ENCODE measurements at places on chromosomes 1 and 21. TPM values are rescaled to one million over a fixed set of nuclear protein-coding genes. Genes with fewer than 3 reads are reported as not detected.

Gene PM20D1
- not detected for total RNA-seq

Gene OR2G6
- total RNA-seq, result 1.1 TPM

Gene FLG2
- not detected for total RNA-seq

Gene HSD3B1
- not detected for total RNA-seq

Gene FCRL4
- 0.38 TPM for total RNA-seq

Gene PTPN14
- total RNA-seq, result 2.0 TPM

Gene CD48
- 323 TPM for total RNA-seq

Gene CAMK1G
- total RNA-seq, result not detected

Gene AIM2
- 8.9 TPM for total RNA-seq

Gene ACOT11
- 0.72 TPM for total RNA-seq

Gene CRNN
- total RNA-seq, result not detected

Gene MPZL1
- 41.8 TPM for total RNA-seq

Gene PLEKHO1
- 146 TPM for total RNA-seq

- no peak for DNase-seq
Observed at GRCh38 chr21:45019076-45019886, 55.1 kb upstream of the ADARB1 start.

DNA sequence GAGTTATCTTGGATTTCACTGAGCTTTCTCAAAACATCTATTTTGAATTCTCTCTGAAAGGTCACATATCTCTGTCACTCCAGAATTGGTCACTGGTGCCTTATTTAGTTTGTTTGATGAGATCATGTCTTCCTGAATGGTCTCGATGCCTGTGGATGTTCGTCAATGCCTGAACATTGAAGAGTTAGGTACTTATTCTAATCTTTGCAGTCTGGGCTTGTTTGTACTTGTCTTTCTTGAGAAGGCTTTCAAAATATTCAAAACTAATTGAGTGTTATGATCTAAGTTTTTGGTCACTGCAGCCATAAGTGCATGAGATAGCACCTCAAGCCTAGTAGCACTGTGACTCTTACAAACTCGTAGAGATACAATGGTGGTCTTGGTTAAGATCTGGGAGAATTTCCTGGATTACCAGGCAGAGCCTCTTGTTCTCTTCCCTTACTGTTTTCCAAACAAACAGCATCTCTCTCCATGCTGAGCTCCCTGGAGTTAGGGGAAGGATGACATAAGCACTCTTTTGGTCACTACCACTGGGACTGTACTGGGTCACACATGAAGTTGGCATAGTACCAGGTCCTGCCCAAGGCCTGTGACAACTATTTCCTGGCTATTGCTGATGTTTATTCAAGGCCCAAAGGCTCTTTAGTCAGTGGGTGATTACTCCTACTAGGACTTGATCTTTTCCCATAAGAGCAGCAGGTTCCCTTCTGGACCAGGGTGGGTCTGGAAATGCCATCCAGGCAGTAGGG is 25.6 kb downstream of the SLC22A15 start:
- DNase-seq, result no peak

DNA sequence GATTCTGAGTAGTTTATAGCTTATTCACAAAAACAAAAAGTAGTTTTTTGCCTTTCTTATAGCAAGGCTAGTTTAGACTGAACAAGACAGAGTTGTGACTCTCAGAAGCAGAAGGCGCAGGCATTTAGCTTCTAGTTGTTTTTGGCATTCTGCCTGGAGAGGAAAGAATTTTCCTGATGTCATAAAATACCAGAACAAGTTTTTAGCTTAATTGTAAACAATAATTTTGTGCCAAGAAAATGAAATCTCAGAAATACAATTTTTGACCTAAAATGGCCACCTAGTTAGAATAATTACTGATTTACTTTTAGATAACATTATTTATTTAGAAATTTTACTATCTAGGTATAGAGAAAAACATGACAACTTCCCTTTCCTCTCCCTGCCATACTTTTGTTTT is 1.0 kb downstream of the DNAJB4 start:
- DNase-seq, result no peak

- DNase-seq, result no peak
Observed at GRCh38 chr1:68819190-68819829, 322.4 kb upstream of the DEPDC1 start.

- DNase-seq, result no peak
Observed at GRCh38 chr1:43557744-43558245, 27.1 kb downstream of the PTPRF start.

DNA sequence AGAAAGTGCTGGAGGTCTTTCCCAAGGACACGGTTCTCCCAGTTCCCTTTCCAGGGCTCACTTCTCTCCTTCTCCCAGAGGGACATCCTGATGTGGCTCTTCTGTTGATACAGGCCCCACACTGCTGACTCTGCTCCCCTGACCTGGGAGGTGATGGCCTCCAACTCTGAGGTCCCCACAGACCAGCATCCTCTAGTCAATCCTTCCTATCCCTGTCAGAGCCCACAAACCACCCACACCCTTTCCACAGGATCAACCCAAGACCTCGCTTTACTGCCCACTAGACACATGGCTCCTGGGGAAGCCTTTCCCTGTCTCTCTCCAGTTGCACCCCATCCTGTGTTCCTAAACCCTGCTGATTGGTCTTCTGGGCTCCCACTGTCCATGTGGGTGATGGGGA is 11.6 kb downstream of the SLAMF7 start:
- DNase-seq, result no peak

DNA sequence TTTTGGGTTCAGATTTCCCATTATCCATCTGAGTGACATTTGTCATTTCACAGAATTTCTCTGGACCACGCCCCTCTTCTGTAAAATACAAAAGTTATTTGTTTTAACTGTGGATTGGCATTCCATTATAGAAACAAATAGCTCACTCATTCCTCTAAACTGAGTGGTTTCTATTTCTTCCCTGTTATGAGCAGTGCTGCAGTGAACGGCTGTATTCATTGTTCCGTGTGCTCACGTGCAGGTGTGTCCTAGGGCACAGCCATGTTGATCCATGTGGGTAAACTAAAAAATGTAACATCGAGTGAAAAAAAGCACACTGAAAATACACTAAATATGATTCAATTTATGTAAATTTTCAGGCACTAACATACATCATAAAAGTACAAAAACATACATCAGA is 27.0 kb upstream of the IL12RB2 start:
- DNase-seq, result no peak

GRCh38 chr1:85577419-85578320 is 2.9 kb upstream of the CCN1 start:
- DNase-seq, result no peak

DNA sequence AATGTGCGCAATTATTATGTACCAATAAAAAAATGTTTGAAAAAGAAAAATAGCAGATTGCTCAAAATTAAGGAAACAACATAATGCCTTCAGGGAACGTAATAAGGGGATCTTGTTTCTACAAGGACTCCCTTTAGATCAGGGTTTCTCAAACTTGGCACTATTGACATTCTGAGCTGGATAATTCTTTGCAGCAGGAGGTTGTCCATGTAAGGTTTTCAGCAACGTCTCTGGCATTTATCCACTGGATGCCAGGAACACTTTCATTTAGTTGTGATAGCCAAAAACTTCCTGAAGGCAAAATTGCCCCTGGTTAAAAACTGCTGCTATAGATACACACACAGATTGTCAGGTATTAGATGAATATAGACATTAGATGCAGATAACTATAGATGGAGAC is 666.7 kb upstream of the ADAMTS5 start:
- no peak for DNase-seq

DNA sequence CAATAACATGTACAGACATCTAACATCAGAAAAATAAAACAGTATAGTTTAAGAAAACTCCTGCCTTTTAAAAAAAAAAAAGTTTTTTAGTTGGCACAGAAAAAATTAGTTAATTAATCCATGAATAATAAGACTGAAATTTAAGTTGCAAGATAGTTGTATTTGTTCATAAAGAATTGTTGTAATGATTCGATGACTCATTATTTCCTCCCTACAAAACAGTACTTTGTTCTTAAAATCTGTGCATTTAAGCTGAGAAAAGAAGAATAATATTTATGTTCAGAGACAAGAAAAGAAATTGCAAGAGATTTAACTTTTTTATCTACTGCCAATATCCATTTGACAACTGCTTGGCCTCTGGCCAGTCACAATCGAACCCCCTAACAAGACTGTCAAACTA is 894.7 kb downstream of the ADGRL2 start:
- no peak for DNase-seq

GRCh38 chr1:169105434-169106094 is 926 bp upstream of the ATP1B1 start:
- no peak for DNase-seq

GRCh38 chr1:164982545-164982944 is 374.0 kb downstream of the LMX1A start:
- no peak for DNase-seq

- no peak for DNase-seq
Observed at GRCh38 chr1:153259387-153259786, at the start of gene LORICRIN. Gene LORICRIN, plus strand, starts transcription at chr1:153259687. Its CDS starts 1,263 bp downstream, at chr1:153260950.

GRCh38 chr1:54477153-54477561 is 70.9 kb upstream of the ACOT11 start:
- DNase-seq, result no peak

DNA sequence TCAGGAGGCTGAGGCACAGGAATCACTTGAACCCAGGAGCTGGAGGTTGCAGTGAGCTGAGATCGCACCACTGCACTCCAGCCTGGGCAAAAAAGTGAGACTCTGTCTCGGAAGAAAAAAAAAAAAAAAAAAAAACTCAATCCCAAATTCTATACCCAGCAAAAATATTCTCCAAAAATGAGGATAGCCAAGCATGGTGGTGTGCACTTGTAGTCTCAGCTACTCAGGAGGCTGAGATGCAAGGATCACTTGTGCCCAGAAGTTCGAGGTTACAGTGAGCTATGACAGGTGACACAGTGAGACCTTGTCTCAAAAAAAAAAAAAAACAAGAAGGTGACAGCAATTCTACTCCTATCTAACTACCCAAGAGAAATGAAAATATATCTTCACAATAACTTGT is 6.4 kb downstream of the TMEM50B start:
- no peak for DNase-seq

GRCh38 chr1:45385302-45385701 is 45.1 kb upstream of the MUTYH start:
- no peak for DNase-seq

DNA sequence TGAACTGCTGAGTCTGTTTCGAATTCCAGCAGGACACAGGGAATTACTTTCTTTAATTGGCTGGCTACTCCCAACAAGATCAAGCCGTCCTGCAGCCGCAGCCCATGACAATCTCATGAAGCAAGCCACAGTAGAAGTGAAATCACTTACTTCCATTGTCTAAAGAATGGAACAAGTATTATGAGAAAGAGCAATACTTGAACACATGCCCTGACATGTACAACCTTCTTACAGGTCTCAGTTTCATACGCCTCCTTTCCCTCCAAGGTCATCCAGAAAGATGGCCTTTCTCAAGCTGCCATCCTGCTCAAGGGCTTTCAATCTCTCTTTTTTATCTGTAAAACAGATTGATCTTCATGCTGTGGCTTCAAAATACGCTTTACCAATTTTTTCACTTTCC is 85.1 kb downstream of the PCSK9 start:
- no peak for DNase-seq

- DNase-seq, result no peak
Observed at GRCh38 chr1:169475806-169476387, 9.8 kb downstream of the SLC19A2 start.

GRCh38 chr1:110643879-110644472 is 30.8 kb downstream of the KCNA3 start:
- DNase-seq, result no peak

Data from GM12878 (cell line).